ENCODE measurements at places on chromosomes 3 and 15. TPM values are rescaled to one million over a fixed set of nuclear protein-coding genes. Genes with fewer than 3 reads are reported as not detected.

The DPPA2 gene
- total RNA-seq: not detected

The GALNT15 gene
- total RNA-seq: 0.18 TPM

The RARRES1 gene
- 0.39 TPM for total RNA-seq

The WDR72 gene
- 4.2 TPM for total RNA-seq

The COL6A5 gene
- total RNA-seq: not detected

The SLC7A14 gene
- total RNA-seq: not detected

The XCR1 gene
- total RNA-seq: not detected

The LYZL4 gene
- 4.3 TPM for total RNA-seq

The NANOGP8 gene
- total RNA-seq: not detected

The PLA2G4D gene
- 0.03 TPM for total RNA-seq

The ADIPOQ gene
- total RNA-seq: not detected

The LRRC15 gene
- not detected for total RNA-seq

The ASB14 gene
- total RNA-seq: not detected

The GOLGA8A gene
- 135 TPM for total RNA-seq

The GOLGA6L7 gene
- not detected for total RNA-seq

The GOLGA6B gene
- not detected for total RNA-seq

The THSD4 gene
- 6.2 TPM for total RNA-seq

The DPPA4 gene
- 0.51 TPM for total RNA-seq

The CLDN16 gene
- 0.18 TPM for total RNA-seq

The DUOX1 gene
- 0.04 TPM for total RNA-seq

The DLG1 gene
- 61.4 TPM for total RNA-seq

The LOXL1 gene
- total RNA-seq: 54.5 TPM

The ZFYVE19 gene
- 41.3 TPM for total RNA-seq

The SHC4 gene
- total RNA-seq: 1.5 TPM

The SAMD7 gene
- total RNA-seq: not detected

The KNG1 gene
- not detected for total RNA-seq

The MESP1 gene
- 1.9 TPM for total RNA-seq

The SKOR1 gene
- total RNA-seq: 1.1 TPM

The ROBO2 gene
- total RNA-seq: 47.1 TPM

The ACVR2B gene
- 34.8 TPM for total RNA-seq

The ZNF385D gene
- 1.3 TPM for total RNA-seq

The FSTL1 gene
- total RNA-seq: 353 TPM

The SH2D7 gene
- total RNA-seq: not detected

The ERC2 gene
- total RNA-seq: 29.0 TPM

The ARL14 gene
- total RNA-seq: not detected

The PCCB gene
- 65.8 TPM for total RNA-seq

The CLEC3B gene
- not detected for total RNA-seq

The ISLR gene
- total RNA-seq: 1.6 TPM

The GOLGA6L9 gene
- total RNA-seq: 6.7 TPM

The HTR3C gene
- total RNA-seq: not detected
